ENCODE measurements at places on chromosomes 16 and 17. TPM values are rescaled to one million over a fixed set of nuclear protein-coding genes. Genes with fewer than 3 reads are reported as not detected.

DNA sequence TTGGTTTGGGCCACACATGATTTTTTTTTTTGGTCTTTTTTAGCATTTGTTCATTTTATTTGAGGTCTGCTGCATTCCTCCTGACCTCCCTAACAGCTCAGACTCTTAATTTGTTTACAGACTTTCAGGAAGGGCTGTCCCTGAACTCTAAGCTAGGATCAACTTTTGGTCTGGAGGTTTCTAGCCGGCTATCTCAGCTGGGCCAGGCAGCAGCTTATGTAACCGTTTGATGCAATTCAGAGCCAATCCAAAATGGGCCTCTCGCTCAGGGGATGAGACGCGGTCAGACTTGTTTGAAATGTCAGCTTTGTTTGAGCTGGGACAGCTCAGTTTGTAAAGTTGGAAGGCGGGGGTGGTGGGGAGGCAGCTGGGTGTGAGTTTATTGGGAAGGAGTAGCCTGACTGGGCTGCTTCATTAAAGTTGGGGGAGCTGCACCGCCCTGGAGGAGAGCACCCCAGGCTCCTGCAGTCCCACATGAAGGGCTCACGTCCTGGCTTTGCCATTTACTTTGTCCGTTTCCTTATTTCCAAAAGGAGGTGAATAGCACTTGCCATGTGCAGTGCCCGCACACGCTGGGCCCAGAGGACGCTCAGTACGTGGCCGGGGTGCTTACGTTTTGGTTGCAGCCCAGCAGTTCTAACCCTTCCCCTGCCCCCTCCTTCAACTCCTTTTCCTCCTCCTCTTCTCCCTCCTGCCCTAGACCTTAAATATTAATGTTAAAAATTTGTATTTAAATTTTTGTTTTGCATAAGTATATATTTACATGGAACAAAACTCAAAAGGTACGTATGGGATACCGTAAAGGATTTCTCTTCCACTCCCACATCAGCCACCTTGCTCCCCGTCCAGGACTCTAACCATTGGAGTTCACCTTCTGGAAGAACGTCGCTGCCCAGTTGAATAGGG, 121.2 kb downstream of the SNX29 start:
- DNase-seq = peak; percentile 69

GRCh38 chr16:67917140-67917851, 14.4 kb downstream of the CTRL start:
- DNase-seq = no peak

- DNase-seq = no peak
Measured at GRCh38 chr17:49260817-49261291, 30.3 kb upstream of the PHOSPHO1 start.

DNA sequence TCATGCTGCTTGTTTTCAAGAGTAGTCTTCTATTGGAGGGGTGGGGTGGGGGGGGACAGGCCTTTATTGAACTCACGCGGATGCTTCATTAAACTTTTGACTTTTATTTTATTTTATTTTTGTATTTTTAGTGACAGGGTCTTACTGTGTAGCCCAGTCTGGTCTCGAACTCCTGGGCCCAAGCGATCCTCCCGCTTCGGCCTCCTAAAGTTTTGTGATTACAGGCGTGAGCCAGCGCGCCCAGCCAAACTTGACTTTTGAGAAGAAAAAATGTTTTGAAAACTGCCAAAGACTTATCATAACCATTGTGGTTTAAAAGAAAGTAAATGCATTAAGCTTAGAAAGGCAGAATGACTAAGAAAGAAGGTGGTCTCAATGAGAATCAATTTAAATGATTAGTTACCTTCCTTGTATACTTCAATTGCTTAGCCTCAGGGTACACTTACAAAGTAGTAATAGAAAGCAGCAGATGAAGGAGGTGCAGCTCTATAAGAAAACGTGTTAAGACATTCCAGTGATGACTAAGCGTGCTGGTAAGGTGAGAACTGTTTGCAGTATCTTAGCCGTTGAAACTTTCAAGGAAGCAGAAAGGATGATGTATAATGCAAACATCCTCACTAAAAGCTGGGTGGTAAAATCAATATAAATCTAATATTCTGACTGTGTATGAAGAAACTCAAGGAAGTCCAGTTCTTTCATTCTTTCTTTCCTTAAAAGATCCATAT, 1.2 kb downstream of the AP2B1 start:
- no peak for DNase-seq

GRCh38 chr16:10552281-10552680, 28.1 kb downstream of the EMP2 start:
- DNase-seq = no peak

DNA sequence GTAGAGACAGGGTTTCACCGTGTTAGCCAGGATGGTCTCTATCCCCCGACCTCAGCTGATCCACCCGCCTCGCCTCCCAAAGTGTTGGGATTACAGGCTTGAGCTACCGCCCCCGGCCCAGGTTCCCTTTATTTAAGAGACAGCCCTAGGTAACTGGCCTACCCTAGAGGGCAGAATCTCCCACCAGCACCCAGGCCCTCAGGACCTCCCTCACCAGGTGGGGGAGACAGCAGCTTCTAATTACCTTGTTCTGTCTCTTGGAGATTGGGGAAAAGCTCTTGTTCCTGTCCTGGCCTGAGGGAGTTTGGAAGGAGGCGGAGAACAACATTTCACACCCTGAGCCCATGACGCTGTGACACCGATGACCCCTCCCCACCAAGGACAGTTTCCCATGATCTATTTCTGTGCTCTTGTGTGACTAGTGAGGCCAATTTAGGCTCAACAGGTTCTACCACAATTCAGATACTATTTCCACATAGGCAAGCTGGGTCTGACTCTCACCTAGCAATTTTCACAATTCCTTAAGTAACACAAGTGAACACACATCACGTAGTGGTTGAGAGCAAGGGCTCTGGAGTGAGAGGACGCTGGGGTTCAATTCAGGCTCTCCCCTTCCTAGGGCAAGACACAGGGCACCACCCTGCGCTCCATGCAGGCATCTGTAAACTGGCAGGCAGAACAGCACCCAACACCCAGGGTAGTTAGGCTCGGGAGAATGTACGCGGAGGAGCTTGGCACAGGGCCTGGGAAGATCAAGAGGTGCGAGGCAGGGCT, 20.4 kb downstream of the HDAC5 start:
- DNase-seq = no peak

GRCh38 chr17:29005936-29006511, at the start of gene SEZ6:
Gene SEZ6 (minus strand): TSS chr17:29006033. CDS start chr17:29005869, 164 bp downstream.
- peak; percentile 81 for DNase-seq

GRCh38 chr17:68204736-68205135, 43.1 kb upstream of the AMZ2 start:
- DNase-seq = peak; percentile 67

DNA sequence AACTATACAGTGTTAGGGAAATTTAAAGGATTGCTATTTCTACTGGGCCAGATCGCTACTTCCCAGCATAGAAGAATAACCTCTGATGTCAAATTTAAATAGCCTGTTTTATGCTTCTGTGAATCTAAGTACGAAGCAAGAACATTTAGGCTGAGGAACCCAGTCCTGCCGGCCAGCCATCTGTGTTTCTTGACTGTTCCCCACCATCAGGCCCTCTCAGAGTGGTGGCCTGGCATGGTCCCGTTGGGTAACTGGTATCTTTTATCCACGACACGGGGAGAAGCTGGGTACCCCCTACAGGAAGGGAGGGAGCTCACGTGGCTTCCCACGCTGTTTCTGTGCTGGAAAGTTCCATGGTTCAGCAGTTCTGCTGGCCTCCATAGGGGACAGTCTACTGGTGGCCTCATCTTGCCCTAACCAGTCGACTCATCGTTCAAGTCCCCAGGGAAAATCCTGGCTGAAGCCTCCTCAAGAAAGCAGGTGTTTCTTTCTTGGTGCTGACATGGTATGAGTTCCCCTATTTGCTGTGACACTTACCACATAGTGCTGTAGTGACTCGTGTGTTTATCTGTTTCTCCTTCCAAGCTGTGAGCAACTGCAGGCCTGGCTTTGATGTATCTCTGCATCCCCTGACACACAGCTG, 201.7 kb upstream of the NLRP1 start:
- DNase-seq = no peak

GRCh38 chr16:4933433-4933832, 3.5 kb downstream of the PPL start:
- no peak for DNase-seq

DNA sequence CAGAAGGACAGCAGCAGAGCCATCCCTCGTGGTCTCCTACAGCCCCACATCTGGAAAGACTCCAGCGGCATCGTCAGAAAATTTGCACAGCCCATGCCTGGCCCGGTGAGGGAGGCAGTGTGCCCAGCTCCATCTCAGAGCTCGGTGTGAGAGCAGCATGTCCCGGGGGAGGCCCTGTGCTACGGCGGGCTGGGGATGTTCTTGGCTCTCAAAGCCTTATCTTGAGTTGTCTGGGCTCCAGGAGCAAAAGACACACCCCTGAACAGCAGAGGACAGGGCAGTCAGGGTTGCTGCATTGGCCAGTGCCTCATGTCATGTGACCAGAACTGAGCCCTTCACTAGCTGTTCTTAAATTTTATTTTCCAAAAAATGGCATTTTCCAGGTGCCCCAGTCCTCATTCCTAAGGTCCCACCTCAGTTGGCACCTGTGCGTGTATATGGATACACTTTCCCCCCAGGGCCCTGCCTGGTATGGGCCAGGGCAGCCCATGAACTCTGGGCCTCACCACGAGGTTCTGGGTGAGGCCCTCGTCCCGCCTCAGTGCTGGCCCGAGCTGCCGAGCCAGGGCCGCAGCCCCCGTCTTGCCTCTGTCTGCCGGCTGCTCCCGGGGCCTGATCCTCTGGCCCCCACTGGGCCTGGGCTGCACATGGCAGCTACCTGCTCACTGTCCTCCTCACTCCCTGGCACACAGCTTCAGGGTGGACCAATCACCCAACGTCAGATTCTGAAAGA, 3.0 kb downstream of the NUDT16L1 start:
- no peak for DNase-seq

DNA sequence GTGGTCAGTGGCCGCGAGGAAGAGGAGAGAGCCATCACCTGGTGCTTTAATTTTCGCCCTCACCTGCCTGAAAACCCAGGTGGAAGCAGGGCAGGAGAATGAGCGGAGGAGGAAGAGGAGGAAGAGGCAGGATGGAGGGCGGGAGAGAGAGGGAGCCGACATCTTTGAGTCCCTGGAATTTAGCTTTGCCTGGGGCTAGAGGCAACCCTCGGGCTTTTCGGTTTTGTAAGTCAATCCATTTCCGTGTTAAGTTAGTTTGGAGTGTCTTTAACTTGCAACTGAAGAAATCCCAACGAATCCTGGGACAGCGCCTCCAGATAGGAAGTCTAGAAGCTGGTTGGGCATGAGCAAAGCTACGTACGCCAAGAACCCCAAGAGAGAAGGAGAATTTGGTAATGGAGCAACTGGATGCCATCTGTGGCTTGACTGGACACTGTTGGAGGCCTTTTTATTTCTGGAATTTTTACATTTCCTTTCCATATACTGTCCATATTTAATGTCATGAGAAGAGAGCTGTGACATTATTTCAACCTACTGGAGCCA, 36.9 kb upstream of the ATP2A3 start:
- DNase-seq = peak; percentile 14

DNA sequence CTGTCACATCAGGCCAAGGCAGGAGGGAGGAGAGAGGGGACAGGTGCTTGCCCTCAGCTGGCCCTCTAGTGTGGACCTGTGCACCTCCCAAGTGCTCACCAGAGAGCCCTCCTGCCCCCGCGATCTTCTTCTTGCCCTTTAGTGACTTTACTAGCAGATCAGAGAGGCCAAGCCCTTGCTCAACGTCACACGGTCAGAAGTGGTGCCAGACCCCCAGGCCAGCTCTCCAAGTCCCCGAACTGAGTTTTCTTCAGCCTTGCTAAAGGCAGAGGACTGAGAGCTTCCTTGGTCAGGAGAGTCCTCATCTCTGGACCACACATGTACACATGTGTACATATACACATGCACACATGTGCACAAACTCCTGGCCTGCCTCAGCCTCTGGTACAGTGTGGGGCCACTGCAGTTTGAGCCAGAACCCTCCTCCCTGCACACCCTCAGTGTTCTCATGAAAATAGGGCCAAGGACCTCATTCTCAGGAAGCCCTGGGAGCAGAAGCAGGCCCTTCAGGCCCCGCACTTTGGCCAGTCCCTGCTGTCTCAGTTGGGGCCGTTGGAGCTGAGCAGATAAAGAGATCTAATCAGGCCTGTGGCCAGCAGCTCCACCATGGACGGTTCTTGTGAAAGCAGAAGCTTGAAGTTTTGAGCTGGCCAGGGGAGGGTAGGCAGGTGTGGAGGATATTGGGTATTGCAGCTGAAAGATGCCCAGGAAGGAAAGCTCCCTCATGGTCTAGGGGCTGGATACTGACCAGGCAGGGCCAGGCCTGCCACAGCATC, 7.4 kb upstream of the EPX start:
- no peak for DNase-seq

- DNase-seq = no peak
Measured at GRCh38 chr17:50511058-50511457, 2.8 kb downstream of the MYCBPAP start.

TSPOAP1 gene
- total RNA-seq = 17.8 TPM

TMEM114 gene
- not detected for total RNA-seq

BCO1 gene
- total RNA-seq = not detected

RSPRY1 gene
- total RNA-seq = 26.3 TPM

Measured in sciatic nerve (tissue), 2 donors.